Peyer's patch (tissue), 4 donors: ENCODE measurements at places on chromosomes 1 and 21.
A peak's percentile ranks its signal among the peaks of the same experiment; 100 is the strongest.

DNA sequence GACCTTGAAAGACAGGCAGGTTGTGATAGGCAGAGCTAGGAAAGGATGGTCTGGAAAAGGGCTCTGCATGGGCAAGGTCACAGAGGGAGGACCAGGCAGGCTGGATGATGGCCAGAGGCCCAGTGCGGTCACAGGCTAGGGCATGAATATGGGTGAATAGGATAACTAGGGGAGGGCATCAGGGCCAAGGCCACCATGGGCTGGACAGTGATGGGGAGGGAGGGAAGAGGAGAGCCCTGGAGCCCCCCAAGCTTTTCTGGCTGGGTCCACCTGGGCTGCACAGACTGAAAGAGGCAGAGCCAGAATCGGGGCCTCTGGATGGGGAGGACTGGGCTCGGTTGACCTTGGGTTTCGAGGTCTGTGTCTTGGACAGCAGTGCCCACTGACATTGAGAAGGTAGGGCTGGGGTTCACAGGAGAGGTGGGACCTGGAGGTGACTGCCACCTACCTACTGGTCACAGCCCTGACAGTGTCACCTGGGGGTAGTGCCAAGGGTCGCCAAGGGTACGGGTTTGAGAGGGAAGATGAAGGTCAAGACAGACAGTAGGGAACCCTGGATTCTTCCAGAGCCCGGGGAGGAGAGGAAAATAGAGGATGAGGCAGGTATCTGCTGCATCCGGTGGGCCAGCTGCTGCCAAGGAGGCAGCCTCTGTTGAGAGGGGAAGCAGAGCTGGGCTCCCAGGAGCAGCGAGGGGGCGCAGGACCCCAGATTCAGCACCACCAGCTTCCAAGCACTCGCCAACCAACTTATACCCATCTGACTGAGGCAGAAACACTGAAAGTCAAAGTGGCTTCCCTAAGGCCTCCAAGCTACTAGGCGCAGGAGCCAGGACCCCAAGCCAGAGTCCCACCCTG lies 6.1 kb upstream of the NPHP4 start:
- DNase-seq = no peak

GRCh38 chr1:65773391-65774123 lies 19.1 kb upstream of the PDE4B start:
- DNase-seq = no peak

DNA sequence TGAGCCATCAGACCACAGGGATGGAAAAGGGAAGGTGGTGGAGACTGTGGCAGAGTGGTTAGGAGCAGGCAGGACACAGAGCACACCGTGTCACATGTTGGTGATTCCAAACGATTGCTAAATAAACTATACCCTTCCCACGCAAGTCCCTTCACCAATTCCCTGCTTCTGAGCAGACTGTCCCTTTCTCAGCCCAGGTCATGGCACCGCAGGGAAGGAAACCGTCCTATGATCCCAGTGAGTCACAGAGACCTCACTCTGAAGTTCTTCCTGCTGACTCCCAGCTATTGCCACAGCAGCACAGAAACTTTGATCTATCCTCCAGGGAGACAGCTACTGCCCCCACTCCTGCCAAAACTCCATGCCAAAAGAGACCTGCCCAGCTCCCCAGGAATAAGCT lies 19.2 kb downstream of the RIMS3 start:
- DNase-seq = no peak

DNA sequence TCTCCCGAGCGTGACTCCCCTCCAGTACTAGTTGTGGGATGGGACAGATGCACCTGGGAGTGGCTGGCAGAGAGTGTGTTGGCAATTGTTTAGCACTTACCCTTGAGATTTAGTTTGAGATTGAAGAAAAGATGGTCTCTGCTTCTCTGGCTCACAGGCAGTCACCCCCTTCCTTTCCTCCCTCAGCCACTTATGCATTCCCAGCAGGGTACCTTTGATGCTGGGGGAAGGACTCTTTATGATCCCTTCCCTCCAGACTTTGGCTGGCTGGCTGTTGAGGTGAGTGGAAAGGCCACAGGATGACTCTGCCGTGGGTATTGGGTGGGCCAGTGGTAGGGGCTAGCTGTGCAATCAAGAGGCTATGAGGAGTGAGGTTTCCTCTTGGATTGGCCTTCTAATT lies 236.8 kb downstream of the CAMTA1 start:
- no peak for DNase-seq

DNA sequence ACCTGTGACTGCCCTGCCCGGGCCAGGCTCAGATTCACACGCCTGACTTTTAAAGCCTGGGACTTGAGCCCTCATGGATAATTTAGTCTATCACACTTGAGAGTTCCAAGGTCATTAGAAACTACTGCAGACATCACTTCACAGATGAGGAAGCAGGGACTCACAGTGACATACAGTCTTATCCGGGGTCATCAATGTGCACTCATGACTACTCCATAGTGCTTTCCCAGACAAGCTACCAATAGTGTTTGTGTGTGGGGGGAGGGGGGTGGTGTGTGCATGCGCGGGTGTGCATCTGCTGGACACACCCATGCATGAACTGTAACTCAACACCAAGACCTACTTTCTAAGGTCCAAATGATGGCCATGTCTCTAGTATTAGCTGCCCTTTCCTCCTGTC lies 16.1 kb upstream of the SLC5A9 start:
- peak; percentile 66 for DNase-seq

- DNase-seq = no peak
These were observed 551 bp downstream of the ZRANB2 start for GRCh38 chr1:71080230-71080738.

DNA sequence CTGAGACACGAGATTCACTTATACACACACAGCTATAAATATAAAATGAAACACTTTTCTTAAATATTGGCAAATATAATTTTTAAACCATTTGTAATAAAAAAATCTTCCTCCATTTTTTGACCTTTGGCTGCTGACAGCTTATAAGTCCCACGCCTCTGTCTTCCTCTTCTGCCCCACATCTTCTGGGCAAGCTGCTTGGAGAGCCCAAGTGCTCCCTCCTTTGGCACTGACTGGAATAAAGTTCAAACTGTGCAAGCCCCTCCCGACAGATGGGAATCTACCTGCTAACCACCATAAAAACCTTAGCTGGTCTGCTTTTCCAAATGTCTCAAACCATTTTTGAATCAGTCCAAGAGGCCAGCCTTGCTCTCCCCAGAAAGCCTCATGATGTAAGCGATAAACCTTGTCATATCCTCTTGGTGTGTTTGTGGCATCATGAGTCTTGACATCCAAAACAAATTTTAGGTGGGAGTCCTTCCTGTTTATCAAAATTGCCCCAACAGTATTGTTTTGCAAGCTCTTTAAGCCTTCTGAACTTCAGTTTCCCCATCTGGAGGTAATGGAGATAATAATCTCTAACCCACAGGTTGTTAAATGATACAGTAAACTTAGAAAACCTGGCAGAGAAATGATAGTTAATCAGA lies 99.8 kb downstream of the SNX7 start:
- DNase-seq = no peak

DNA sequence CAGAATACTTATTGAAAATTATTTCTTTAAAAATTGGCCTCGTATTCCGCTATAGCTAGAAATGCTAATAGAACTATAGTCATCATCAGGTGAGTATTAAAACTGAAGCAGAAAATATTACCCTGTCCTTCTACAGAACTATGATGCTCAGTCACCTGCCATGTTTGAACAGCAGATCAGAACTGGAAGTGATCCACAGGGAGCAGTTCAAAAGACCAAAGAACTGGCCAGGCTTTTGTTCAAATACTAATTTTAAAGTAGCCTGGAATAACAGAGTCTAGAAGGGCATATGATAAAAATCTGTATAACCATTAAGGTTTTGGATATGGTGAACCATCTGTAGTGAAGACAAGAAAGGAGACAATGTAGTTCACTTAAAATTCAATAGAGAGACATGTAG lies 94.4 kb downstream of the GPR161 start:
- no peak for DNase-seq

DNA sequence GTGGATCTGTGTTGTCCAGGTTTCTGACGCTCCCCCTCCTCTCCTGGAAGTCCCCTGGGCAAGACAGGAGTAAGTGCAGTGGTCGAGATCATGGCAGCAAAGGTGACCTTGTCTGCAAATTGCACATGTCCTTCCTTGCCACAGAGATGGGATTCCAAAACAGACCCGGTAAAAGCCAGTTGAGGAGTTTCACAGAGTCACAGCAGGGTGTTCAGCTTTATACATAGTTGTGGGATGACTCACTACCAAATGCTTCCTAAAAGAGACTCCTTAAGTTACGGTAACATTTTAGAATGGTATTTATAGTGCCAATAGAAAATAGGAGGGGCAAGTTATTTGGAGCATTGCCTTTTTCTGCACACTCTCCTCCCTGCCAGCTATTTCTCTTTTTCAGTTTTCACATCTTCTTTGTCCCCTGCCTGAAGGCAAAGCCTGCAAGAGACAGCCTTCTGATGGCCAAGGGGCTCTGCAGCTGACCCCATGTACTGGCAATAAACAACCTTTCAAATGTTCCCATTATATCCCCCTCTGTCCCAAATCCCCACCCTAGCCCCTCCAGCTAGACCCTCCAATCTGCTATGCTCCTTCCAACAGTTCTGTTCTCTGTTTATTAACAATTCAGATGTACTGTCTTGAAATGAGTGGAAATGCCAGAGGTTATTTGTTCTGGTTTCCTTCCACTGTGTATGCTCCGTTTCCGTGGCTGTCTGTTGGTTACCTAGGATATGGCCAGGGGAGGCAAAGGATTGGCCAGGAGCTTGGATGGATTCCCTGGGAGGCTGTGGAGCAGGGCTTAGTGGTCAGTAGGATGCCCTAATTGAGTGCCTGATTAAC lies 115.0 kb downstream of the TGFB2 start:
- DNase-seq = no peak

DNA sequence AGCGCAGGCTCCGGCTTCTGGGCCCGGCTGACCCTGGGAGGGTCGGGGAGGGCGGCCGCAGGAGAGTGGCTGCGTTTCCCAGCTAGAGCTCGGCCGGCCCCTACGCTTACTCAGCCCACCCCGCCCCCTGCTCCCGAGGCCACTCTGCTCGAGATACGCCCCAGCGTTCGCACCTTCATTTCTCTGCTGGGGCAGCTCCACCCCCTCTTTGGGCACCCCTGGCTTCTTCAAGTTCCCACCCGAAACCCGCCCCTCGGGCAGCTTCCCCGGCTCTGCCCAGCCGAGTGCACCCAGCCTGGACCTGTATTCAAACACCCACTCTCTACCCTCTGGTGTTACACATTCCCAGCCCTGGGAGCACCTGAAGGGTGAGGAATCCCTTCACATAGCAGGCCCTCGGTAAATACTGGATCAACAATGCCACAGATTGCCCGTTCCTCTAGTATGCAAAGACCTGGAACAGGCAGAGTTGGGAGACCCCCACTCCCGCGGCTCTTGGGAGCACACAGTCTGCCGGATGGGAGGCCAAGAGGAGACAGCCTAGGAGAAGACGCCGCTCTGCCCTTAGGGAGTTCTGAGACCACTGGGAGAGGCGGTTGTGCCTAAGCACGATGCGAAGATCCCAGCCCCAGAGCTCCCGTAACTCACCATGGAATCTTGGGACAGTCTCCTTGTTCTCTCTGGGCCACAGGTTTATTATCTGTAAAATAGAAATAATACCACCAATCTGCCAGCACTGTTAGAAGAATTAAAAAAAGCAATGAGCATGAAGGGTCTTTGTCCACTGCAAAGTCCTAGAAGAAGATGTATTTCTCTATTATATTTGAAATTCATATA lies 566 bp upstream of the PAQR7 start:
- DNase-seq = no peak

DNA sequence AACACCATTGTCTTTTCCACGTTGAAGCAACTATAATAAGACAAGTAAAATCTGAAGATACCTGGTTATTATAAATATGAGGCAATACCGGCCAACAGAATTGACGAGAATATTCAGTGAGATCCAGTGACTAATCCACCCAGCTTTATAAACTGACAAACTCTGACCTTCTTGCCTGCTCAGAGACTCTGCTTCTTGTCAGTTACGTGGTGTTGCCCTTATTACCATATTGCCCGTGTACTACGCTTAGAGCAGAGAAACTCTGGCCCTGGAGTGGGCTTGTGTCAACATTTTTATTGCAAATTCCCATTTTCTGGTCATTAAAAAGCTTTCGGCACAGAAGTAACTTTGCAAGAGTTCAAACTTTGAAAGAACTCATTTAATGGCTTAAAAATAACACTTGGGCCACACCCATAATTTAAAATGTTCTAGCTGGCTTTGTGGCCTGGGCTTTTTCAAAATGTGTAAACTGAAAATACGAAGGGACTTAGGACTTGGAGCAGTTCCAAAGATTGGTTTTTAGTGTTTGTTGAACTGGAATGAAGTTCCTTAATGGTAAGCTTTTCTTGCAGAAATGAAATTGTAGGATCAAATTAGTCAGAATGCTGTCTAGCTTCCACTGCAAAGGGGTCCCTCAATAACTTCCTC lies 266.2 kb downstream of the LMO4 start:
- DNase-seq = no peak

GRCh38 chr1:9193233-9193625 lies 41.3 kb upstream of the H6PD start:
- DNase-seq = no peak

GRCh38 chr1:11628767-11629166 lies 25.5 kb downstream of the FBXO2 start:
- DNase-seq = no peak
